ENCODE measurements at places on chromosomes 5 and 9. TPM values are rescaled to one million over a fixed set of nuclear protein-coding genes. Genes with fewer than 3 reads are reported as not detected.
A peak's percentile ranks its signal among the peaks of the same experiment; 100 is the strongest.

DNA sequence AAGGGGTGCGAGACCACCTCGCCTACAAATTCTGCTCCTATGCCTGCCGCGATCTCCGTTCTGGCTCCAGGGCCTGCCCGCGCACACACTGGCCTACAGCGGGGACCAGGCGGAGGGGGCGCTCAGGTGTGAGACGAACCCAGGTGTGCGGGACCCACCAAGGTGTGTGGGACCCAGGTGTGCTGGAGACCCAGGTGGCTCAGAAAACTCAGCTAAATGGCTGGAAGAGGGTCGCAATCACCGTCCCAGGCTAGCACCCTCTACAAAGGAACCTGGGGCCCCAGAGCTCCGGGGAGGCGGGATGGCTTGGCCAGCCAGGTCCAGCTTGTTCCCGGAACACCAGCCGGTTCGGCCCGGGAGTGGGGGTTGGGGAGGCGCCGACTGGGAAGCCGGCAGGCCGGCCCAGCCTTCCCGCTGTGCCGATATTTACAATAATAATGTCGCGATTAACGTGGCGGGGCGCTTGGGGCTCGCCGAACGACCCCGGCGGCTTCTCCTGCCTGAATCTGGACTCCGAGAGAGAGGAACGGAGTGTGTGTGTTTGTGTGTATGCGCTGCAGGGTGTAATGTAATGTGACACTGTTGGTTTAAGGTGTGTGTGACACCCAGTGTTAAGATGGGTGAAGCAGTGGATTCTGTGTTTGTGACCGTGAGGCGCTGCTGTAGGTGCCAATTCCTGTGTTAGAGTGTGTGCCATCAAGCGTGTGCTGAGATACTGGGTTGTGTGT lies 1.4 kb downstream of the PCDH1 start:
- no peak for DNase-seq

- no peak for DNase-seq
Observed at GRCh38 chr9:17744786-17745185, 165.9 kb downstream of the SH3GL2 start.

Gene PTPN3
- total RNA-seq, result 52.3 TPM

GRCh38 chr5:5381310-5381913 lies 41.1 kb upstream of the ICE1 start:
- DNase-seq, result no peak

Gene DBH
- not detected for total RNA-seq

Gene ZBED3
- total RNA-seq, result 6.5 TPM

DNA sequence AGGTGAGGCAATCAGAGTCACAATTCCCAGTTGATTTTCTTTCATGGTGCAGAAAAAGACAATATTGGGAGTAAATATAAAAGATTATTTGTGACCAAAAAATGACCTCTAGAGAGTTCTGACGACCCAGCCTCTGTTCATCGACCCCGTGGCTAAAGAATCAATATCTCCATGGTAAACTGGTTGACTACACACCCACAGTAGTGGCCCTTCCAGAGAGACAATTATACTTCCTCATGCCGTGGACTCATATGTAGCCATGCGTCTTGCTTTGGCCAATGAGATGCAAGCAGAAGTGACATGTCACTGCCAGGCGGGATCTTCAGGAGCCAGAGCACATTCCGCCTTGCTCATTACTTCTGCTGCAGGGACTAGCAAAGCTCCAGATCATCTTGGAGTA lies 163.3 kb upstream of the RAD23B start:
- DNase-seq, result no peak

Gene DMGDH
- total RNA-seq, result 1.6 TPM

DNA sequence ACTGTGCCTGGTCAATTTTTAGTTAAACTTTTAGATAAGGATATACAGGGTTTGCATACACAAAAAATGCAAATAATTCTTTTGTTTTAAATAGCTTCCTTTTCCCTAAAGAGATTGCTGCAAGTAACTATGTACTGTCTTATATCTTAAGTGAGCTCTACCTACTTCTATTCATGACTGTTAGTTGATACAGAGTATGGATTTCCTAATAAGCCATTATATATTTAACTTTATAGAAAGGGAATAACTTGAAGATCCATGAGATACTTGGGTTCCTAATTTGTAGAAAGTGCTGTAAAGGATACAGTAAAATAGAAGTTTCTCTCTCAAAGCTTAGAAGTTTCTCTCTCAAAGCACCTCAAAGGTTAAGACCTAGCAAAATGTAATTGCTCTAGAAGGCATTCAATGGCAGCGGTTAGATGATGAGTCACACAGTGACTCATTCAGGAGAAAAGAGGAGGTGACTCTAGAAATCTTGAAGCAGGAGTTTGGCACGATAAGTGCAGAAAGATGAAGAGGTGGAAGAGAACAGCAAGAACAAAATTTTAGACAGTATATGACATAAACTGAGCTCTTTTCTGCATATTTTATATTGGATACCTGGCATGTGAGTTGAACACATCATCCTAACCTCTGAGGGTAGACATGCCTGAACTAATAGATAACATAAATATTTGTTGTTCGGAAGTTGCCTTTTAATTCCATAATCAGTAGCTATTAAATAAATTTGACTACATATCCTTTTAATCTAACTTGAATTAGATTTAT lies 5.5 kb upstream of the DNAJC21 start:
- no peak for DNase-seq

- DNase-seq, result no peak
Observed at GRCh38 chr5:98757978-98758377, 15.5 kb upstream of the RGMB start.

DNA sequence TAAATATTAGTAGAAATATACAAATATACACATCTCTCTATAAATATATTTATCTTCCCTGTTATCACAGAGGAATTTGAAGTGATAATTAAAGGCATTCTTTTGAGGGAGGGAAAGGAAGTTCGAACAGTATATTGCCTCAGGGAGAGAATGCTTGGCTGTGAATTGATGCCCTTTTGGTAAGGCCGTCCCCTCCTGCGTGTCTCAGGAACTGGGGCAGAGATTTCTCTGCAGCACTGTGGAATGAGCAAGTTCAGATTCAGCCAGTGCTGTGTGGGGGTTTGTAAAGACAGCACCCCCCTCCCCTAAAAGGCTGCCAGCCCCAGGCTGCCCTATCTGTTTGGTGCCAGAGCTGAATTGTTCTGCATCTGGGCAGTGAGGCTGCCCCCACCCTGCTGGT lies 42.0 kb downstream of the UBE2QL1 start:
- no peak for DNase-seq

Gene GABBR2
- 0.58 TPM for total RNA-seq

GRCh38 chr9:137632230-137633161 lies 13.7 kb downstream of the EHMT1 start:
- DNase-seq, result no peak

DNA sequence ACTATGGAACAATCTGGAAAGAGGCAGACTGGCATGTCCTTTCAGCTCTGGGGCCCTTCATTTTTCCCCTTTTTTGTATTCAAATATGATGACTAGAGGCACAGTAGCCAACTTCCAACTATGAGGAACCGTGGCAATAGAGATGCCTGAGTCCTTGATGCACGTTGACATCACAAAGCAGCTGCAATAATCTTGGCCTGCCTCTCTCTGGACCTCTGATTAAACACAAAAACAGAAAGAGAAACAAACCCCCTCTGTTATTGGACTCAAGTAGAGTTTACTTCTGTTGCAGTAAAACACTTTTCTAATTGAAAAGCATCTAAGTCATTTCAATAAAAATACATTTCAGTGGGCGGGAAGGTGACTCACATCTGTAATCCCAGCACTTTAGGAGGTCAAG lies 122.2 kb upstream of the GRAMD2B start:
- DNase-seq, result no peak

GRCh38 chr9:113999256-114000062 lies 78.6 kb downstream of the AMBP start:
- no peak for DNase-seq

DNA sequence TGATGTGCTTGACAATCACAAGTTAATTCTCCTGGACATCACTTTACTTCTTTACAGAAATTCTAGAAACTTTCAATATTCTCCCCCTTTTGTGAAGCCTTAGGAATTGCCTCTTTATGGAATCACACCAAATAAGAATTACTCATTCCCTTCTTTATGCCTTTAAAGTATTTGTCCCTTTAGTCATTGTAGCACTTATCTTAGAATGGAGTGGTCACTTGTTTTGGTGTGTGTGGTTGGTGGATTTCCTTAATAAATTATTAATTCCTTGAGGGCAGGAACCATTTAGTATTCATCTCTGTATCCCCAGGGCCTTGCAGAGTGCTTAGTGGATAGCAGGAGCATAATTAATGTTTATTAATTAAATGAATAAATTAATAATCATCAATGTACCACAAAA lies 307.0 kb downstream of the ARRDC3 start:
- DNase-seq, result no peak

- DNase-seq, result no peak
Observed at GRCh38 chr5:123438902-123439301, 15.7 kb upstream of the CEP120 start.

- no peak for DNase-seq
Observed at GRCh38 chr9:14308853-14309145, 5.1 kb downstream of the NFIB start.

DNA sequence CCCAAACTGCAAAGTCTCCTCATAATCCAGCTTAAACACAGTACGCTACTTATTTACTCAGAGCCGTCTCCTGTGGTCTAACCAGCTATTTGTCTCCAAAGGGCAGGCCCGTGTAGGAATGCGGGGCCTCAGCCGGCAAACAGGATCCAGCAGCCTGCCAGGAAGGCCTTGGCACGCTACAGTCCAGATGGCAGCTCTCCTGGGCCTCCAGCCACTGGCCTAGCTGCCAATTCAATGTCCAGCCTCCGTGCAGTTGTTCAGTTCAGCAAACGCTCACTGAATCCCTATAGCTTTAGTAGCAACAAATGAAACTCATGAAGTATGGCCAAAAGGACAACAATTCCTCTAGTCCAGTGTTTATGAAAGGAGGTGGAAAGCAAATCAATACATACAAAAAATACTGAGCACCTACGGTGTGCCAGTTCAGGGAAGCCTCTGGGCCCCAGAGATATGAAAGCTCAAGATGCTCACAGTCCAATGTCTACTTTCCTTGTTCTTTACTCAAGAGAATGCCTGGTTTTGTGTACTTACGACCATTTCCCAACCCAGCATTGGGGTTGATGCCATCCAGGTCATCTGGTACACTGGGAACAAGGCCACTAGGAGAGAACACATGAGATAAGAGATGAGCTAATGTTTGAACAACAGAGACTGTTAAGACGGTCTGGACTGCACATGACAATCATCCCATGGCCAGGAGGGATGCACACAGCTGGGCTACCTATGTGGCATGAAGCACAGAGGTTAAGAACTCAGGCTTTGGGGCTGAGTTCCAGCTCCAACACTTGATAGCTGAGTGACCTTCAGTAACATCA lies 8.3 kb downstream of the CDK5RAP2 start:
- peak; percentile 69 for DNase-seq

Gene TOR4A
- total RNA-seq, result 19.5 TPM

DNA sequence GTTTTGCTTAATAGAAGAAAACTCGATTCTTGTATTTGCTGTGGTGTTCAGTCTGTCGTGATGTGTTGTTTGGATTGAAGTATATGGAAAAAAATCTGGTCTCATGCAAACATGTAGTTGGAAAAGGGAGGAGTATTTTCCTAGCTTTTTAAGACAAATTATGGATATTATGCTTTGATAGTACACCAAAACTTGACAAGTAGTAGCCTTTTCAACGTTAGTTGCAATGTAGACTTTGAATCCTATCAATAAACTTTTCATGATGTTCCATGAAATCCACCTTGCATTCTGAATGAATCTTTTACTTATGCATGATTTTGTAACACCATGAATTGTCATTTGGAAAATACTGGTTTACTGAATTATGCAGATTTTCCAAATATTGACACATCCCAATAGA lies 64.2 kb downstream of the LHX2 start:
- DNase-seq, result no peak

DNA sequence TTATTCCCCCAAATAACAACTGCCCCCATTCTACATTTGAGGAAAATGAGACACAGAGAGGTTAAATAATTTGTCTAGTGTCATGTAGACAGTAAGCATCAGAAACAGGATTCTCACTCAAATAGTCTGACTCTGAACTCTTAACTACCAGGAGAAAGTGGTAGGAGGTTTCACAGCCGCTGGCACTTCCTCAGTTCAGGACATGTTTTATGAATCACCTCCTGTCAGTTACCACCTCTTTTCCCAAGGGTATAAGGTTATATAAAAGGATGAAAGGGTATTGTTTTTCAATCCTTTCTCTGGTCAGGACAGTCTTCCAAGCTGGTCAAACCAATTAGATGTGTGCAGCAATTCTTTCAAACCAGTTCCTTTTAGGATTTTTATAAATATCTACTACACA lies 52.1 kb downstream of the TSSK1B start:
- no peak for DNase-seq

DNA sequence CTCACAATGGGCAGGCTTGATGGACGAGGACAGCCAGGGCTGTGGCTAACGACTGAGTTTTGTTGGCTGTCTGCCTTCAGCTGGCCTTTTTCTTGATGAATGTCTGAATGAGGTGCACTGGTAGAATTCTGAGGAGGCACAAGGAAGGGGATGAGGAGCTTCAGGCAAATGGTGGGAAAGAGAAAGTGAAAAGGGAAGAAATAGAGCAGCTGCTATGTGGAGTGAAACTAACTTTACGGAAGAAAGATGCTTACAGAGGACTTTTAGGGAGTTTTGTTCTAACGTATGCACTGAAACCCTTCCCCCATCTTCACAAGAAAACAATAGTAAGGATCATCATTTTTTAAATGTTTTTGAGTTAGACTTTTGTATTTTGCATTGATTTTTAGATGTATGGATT lies 45.3 kb downstream of the OR2K2 start:
- DNase-seq, result no peak

- DNase-seq, result peak; percentile 21
Observed at GRCh38 chr9:130175355-130175754, 3.2 kb downstream of the NCS1 start.

Gene COL5A1
- 91.3 TPM for total RNA-seq

Gene ITGA1
- 26.2 TPM for total RNA-seq

Measured in heart left ventricle (tissue), 16 donors.